ENCODE measurements at places on chromosomes 11 and 22.

GRCh38 chr11:120793806-120794479, 230.0 kb upstream of the TBCEL start:
- DNase-seq, result no peak

DNA sequence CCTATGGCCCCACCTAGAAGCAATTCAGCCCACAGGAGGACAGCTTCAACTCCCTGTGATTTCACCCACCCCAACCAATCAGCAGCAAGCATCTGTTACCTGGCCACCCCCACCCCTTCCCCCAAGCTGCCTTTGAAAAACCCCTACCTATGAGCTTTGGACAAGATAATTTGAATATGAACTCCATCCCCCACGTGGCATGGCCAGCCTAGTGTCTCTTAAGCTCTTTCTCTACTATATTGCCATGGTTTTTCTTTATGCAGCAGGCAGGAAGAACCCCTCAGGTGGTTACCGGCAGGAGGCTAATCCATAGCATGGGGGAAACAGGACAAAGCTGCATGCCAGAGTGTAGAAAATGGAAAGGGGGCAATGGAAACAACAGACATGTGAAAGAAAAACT, 29.0 kb downstream of the CTSC start:
- no peak for DNase-seq

- no peak for DNase-seq
Observed at GRCh38 chr11:17740649-17741235, 6.2 kb downstream of the KCNC1 start.

GRCh38 chr22:27347951-27348350, 453.6 kb downstream of the MN1 start:
- no peak for DNase-seq

GRCh38 chr11:76166314-76166713, 40.0 kb downstream of the WNT11 start:
- DNase-seq, result no peak

DNA sequence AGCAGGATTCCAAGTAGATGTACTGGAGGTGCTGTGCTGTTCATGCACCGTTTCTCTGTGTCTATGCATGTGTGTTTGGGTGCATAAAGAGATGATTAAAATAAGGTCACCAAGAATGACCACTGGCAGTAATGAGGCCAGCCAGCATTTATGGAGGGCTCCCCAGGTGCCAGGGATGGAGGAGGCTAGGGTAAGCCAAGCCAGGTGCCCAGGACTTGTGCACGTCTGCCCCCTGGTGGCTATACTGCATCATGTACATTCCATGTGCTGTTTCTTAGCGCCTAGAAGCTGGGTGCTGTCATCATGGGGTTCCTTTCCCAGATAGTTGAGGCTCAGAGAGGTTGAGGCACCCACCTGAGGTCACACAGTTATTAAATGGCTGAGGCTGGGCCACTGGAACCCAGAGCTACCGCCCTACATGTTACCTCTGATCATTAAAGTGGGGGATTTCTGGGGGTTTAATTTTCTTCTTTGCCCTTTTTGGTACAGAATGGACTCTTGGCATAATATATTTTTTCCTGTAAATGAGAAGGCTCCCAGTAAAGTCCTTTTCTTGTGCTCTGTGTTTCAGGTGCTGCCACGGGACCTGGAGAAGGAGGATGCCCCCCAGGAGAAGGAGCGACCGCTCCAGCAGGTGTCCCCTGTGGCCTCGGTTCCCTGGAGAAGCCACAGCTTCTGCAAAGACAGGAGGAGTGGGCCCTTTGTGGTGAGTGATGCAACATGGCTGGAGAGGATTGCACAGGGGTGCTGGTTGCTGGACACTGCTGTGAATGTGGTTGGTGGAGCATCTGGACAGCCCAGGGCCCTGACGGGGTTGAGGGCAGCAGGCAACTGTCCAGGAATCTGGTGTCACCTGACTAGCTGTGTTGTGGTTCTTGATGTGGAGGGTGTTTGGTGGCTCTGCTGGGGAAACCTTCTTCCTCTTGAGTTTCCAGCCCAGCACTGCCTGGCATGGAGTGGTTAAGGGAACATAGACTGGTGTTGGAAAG, 96.4 kb downstream of the KIAA1671 start:
- DNase-seq, result peak; percentile 62

GRCh38 chr11:64015935-64016845, 19.5 kb upstream of the FLRT1 start:
- no peak for DNase-seq

DNA sequence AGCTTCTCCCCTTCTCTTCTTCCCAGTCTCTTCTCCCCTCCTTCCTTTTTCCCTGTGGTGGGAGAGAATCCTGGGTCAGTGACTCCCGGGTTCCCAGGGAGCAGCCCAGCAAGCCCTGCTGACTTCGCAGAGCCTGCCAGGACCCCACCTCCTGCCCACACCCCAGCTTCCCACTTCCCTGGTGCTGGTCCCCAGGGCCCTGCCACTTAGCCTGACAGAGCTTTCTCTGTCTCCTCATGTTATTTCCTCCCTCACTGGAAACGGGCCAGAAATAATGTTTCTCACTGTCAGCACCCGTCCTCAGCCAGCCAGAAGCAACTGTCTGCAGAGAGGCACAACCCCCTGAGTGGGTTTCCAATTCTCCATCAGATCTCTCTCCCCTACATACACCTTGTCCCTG, 27.1 kb downstream of the C11orf96 start:
- no peak for DNase-seq

DNA sequence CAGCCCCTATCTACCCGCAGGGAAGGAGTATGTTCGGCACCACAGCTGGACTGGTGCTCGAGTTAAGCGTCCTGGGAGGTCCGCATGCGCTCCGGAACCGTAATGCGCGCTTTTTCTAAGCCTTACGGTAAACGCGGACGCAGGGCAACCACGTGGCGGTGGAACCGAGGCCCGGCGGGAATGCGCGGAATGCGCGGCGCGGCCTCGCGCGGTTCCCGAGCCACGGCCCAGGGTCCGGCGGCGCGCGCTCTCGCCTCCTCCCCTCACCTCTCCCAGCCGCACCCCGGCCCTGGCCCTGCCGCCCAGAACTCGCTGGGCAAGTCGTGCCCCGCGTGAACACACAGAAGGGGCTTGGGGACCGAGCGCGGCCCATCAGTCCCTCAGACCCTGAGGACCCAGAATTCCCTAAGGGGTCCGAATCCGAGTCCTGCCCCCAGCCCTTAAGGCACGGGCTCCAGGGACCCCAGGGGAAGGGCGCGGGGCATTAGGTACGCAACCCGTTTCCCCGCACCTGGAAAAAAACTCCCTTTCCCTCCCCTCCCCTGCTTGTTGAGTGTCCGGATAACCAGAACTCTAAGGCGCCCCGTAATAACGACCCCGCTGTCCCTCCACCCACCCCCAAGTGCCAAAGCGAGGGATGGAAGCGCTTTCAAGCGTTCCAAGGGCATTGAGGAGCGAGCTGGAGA, 4.3 kb upstream of the CCND1 start:
- DNase-seq, result no peak

DNA sequence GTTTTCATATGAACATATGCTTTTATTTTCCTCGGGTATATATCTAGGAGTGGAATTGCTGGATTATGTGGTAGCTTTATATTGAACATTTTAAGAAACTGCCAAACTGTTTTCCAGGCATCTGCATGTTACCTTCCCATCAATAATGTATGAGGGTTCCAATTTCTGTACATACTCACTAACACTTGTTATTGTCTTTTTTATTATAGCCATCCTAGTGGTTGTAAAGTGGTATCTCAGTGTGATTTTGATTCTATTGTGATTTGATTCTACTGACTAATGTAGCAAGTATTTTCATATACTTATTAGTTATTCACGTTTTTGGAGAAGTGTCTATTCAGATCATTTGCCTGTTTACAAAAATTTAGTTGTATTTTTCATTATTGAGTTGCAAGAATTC, 2.0 kb downstream of the ANO5 start:
- no peak for DNase-seq

- DNase-seq, result no peak
Observed at GRCh38 chr22:20080776-20081654, 974 bp downstream of the DGCR8 start.

DNA sequence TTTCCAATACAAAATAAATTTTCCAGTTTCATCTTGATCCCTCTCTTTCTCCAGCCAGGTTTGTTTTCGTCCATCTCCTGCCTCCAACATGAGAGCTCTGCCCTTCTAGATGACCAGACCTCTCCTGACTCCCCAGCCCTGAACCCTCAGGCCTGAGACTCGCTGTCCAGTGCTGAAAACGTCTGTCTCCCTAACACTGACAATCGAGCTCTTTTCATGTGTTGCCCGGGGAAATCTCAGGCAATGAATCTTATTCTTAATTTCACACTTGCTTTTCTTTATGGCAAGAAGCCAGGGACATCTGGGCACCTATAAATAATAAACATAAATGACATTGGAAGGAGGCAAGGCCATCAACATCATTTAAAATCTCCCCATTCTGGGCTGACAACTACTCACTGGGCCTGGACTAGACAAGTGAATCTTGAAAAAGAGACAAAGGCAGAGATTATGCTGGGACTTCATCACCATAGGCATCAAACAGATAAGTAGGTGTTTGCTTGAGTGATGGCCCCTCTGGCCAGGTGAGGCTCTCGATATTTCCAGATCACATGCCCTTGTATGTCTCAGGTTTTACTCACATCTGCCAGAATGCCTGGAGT, 274.5 kb upstream of the B3GAT1 start:
- no peak for DNase-seq

GRCh38 chr11:96215826-96216225, 127.2 kb downstream of the MAML2 start:
- DNase-seq, result no peak

DNA sequence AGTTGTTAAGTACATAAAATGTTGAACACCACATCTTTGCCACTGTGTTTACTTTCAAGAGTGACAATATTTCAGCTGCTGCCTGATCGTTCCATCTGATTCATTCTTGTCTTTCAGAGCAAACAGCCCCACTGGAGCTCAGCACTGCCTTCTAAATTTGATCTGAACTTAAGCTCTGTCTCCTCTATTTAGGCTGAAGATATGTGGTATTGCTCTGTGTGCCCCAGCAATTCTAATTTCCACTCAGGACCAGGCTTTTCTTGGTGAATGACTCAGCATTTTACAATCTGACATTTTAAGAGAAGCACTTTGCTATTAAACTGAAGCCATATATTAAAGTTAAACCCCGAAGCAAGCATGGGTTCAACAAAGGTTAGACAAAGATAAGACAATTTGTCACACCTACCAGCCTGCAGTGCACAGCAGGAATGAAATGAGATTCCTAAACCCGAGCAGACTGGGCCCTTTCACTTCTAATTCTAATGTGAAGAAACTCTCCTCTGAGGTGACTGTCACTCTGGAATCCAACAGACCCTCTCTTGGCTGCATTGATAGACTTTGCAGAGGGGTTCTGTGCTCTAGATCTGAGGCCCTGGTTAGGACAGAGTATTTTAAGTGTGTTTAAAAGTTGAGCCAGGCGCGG, 41.7 kb upstream of the PLET1 start:
- DNase-seq, result no peak

DNA sequence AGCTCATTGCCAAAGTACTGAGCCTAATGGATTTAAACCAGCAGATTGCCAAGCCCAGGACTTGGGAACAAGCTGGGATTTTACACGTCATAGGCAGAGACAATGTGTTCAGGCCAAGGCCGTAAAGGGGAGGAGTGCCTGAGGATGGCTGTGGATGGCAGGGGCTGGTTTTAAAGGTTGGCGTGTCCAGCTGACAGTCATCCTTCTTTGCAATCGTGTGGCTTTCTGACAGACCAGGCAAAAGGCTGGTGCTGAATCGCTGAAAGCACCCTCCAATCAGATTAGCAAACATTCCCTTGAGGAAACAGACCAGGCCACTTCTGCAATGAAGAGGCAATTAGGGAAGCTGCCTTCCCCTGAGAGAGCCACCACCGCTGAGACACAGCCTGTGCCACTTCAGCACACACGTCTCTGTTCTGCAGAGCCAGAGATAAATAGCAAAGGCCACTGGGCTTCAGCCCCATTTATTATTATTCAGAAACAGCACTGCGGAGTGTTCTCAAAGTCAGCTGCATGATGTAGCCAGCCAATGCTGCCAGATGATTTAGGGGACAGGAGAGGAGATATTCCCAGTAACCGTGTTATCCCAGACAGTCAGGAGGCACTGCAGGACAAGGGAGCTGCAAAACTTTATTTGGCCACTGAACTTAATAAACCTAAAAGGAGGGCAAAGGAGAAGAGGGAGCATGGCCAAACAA, 54.2 kb upstream of the CSNK2A3 start:
- DNase-seq, result no peak

GRCh38 chr11:66973956-66974580, 1.0 kb upstream of the C11orf86 start:
- DNase-seq, result no peak

DNA sequence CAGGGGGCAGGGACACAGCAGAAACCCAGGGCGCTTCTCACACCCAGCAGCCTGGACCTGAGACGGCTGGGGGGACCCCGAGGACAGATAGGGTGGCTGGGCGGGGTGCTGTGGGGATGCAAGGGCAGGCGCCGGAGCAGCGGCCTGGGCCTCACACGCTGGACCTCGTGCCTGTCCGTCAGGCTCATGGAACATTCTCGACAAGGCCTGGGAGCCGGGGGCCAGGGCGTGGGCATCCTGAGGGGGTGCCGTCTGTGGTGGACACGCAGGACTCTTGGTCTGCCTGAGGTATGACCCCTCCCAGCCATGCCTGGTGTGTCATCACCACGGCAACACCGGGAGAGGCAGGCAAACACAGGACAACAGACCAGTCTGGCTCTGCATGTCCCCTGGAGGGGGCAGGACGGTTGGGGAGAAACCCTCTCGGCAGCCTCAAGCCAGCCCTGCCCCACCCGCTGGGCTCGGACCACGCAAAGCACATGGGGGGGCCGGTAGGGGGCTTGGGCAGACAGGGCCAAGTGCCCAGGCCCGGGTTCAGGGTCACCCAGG, 21.4 kb downstream of the MRPL23 start:
- DNase-seq, result no peak

DNA sequence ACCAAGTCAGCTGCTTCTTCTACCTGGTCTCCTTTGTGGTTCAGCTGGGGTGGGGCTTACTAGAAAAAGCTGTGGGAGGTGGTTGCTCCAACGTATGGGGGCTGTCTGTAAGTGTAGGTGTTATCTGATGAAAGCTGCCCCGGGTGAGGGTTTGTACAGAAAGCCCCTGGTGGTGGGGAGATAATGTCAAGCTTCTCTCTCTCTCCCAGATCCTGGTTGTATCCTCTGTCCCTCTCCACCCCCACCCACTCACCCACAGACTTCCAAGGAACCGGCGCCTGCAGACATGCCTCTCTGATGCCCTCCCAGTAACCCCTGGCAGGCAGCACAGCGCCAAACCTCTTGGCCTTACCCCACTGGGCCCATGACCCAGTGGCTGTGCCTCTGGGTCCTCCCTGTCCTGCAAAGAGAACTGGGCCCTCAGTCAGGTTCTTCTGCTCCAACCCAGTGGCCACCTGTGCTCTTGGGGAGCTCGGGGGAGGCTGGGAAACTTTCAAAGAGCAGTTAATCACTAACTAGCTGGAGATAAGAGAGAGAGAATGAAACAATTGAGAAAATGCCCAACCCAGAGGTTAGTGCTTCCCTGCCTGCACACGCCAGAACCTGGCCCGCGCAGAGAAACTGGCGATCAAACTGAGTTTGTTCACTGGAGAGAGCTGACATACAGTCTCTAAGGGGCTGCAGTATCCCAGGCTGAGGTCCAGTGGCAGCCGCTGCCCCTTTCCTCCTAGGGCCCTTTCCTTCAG, 20.4 kb upstream of the EHF start:
- no peak for DNase-seq

Measured in activated CD4-positive, alpha-beta T cell treated with anti-CD3 and anti-CD28 coated beads, Interleukin-2, amount 50 U/mL, for 4 hours (primary cell).